NCI-H2081 treated with DMSO at 0.1 percent for 48 hours (cell line): ENCODE measurements at places on chromosomes 7 and 10.

- DNase-seq: no peak
Measured at GRCh38 chr10:46330894-46331293, 44.1 kb downstream of the ANTXRL start.

GRCh38 chr7:102230593-102230992 lies 56.1 kb upstream of the SH2B2 start:
- DNase-seq: no peak

- no peak for DNase-seq
Measured at GRCh38 chr7:100799037-100799896, 28.1 kb downstream of the EPHB4 start.

- DNase-seq: no peak
Measured at GRCh38 chr10:78700413-78700812, 368.4 kb upstream of the ZMIZ1 start.

DNA sequence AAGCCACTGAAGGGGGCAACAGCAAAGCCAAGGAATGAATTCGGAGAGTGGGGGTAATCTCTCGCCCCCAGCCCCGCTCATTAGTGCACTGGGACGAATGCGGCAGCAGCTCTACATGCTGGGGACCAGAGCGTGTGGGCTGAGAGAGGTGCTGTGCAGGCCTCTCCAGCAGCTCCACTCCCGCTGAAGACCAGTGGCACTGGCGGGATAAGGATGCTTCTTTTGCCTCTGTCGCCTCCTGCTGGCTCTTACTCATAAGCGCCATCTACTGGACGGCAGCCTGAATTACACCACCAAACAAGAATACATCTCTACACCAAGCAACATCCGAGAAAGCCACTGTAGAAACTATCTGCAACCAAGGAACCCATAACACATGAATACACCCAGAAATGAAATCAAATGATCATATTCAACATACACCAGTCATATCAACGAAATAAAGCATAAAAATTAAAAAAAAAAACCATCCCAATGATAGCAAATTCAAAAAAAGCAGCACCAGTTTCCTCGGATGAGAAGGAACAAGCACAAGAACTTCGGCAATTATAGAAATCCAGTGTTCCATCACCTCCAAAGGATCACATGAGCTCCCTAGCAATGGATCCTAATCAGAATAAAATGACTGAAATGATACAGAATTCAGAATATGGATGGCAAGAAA lies 79.0 kb upstream of the TMEM168 start:
- no peak for DNase-seq

- no peak for DNase-seq
Measured at GRCh38 chr10:48768144-48768766, 83.6 kb downstream of the WDFY4 start.

DNA sequence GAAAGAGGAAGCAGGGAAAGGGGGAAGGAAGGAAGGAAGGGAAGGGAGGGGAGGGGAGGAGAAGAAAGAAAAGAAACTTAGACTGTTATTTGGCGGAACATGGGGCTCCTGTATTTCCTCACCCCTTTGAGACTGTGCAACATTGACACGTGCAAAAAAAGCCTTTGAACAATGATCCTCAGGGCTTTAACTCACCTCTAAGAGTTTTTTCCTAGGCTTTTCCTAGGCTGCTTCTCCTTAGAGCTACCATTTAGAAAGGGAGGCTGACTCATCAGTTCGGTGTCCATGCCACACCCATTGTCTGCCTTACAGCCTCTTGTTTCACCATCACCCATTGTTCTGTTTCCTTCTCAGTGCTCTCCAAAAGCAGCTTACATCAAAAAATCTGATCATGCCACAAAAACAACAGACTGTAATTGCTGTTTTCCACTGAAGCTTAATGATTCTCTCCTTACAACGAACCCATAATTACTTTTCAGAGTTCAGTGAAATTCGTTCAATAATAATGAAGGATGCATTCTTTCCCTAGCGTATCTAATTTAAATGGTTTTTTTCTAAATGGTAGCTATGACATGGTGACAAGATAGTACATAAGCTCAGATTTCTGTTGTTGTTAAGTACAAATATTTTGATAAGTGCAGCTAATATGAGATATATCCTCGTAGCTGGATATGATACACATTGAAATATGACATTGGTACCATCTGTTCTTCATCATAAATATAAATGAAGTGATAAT lies 90.8 kb downstream of the PRLHR start:
- no peak for DNase-seq

DNA sequence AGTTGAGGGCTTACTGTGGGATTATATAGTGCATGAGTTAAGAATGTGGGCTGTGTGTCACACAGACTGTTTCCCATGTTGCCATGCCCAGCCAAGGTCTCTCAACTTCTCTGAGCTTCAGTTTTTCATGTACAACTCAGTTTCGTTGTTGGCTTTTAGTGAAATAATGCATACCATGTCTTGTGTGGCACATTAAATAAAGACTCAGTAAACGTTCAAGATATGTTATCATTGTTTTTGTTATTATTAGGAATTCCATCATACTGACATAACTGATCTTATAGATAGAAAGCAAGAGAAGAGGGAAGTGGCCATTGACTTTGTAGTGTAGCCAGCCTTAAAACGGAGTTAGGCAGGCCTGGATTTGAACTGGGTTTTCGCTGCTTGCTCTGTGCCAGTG lies 2.9 kb downstream of the CDK14 start:
- no peak for DNase-seq

GRCh38 chr10:14586901-14587300 lies 187.8 kb downstream of the FAM107B start:
- DNase-seq: no peak

GRCh38 chr7:143958781-143959180 lies 4.1 kb downstream of the OR2F1 start:
- DNase-seq: no peak

- DNase-seq: no peak
Measured at GRCh38 chr7:19030281-19030680, 87.2 kb downstream of the TWIST1 start.

GRCh38 chr10:110789604-110790433 lies 81.9 kb upstream of the PDCD4 start:
- DNase-seq: no peak
